Fibroblast of skin of right biceps (primary cell): ENCODE measurements at places on chromosomes 5 and 9.

DNA sequence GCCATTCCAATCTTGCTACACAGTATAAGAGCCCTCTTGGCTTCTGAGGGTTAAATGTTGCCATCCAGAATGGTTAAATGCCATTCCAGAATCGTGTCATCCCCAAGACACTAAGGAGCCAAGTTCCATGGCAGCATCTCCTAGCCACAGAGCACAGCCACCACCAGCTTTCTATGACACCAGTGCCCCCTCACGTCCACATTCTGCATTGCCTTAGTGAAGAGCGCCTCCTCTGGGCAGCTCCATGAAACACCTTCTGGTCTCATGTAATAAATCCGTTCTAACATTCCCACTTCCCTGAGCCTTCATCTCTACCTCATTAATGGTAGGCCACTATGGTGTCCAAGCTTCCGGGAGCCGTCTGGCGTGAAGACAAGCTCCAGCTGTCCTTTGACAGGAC, 12.4 kb downstream of the CBY3 start:
- DNase-seq, result peak; percentile 42

- no peak for DNase-seq
Measured at GRCh38 chr9:3268223-3268622, 257.6 kb downstream of the RFX3 start.

- no peak for DNase-seq
Measured at GRCh38 chr5:29942089-29942488, 1251.4 kb upstream of the CDH6 start.

GRCh38 chr9:113979343-113980127, 98.6 kb downstream of the AMBP start:
- peak; percentile 61 for DNase-seq

GRCh38 chr5:80654054-80654390, 430 bp upstream of the MSH3 start:
- DNase-seq, result peak; percentile 11

DNA sequence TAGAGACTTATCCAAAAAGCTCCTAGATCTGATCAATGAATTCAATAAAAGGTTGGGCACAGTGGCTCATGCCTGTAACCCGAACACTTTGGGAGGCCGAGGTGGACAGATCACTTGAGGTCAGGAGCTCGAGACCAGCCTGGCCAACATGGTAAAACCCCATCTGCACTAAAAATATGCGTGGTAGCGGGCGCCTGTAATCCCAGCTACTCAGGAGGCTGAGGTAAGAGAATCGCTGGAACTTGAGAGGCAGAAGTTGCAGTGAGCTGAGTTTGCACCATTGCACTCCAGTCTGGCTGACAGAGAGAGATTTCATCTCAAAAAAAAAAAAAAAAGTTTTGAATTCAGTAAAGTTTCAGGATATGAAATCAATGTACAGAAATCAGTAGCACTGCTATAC, 20.0 kb downstream of the DCTN4 start:
- DNase-seq, result no peak

DNA sequence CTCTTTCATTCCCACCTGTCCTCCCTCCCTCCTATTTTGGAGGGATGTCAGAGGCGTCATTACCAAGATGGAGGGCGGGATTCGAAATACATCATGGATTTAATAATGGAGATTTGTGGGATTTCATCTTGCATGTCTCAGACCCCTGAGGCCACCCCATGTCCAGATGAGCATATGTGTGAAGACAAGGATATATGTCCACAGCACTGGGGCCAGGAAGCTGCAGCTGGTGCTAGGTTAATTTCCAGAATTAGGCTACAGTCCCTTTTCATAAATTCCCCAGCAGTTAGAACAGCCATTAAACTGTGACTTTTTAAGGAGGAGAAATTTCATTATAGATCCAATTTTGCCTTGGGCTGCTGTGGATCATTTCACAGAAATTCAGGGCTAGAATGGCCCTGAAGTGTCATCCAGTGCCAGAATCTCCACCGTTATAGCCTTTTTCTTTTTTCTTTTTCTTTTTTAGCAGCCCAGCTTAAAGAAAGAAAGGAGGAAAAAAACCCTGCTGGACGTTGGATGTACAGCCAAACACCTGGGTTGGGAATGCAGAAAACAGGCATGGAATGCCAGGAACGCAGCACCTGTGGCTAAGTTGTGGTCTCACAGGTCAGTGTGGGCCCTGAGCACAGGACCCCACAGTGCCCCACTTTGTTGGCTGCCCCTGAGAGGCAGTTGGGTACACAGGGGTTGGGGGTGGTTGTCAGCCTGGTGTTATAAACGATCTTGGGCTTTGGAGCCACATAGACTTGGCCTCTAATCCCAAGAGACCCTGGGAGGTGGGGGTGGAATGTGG, 50.2 kb upstream of the CXCL14 start:
- no peak for DNase-seq

DNA sequence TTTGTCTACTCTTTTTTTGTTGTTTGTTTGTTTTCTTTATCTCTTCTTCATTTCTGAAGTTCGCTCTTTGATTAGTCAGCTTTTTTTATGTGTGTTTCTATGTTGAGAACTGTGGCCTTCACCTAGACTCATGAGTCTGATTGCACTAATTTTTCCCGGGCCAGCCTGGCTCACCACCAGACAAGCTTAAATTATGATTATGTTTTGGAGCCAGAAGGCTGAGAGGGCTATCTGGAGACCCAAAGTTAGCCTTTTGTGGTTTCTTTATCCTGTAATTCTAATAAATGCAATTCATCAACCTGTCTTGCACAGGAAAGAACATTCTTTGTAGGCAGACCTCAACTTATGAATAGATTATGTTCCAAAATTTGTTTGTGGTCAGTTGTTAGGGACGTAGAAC, 20.8 kb upstream of the ACTBL2 start:
- peak; percentile 52 for DNase-seq

DNA sequence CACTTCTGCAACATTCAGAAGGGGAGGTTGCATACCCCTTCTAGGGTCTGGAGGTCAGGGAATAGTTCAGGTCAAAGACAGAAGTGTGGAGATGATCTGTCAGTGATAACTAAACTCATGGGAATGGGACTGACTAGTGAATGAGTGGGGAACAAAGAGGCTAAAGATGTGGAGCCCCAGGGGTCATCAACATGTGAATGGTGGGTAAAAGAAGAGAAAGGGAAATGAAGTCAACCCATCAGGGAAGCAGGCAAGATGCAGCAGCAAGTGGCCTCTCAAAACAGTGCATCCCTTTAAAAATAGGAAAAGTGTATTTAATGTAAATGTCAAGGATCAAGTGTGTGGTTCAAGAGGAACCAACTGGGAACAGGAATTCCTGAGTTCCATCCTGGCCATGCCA, 69.9 kb downstream of the PLPPR1 start:
- no peak for DNase-seq

- DNase-seq, result no peak
Measured at GRCh38 chr9:83964973-83965349, 15.1 kb downstream of the HNRNPK start.

- peak; percentile 20 for DNase-seq
Measured at GRCh38 chr5:139141446-139142204, 56.5 kb downstream of the SIL1 start.

- DNase-seq, result peak; percentile 32
Measured at GRCh38 chr5:150622157-150622556, 18.3 kb upstream of the SYNPO start.

DNA sequence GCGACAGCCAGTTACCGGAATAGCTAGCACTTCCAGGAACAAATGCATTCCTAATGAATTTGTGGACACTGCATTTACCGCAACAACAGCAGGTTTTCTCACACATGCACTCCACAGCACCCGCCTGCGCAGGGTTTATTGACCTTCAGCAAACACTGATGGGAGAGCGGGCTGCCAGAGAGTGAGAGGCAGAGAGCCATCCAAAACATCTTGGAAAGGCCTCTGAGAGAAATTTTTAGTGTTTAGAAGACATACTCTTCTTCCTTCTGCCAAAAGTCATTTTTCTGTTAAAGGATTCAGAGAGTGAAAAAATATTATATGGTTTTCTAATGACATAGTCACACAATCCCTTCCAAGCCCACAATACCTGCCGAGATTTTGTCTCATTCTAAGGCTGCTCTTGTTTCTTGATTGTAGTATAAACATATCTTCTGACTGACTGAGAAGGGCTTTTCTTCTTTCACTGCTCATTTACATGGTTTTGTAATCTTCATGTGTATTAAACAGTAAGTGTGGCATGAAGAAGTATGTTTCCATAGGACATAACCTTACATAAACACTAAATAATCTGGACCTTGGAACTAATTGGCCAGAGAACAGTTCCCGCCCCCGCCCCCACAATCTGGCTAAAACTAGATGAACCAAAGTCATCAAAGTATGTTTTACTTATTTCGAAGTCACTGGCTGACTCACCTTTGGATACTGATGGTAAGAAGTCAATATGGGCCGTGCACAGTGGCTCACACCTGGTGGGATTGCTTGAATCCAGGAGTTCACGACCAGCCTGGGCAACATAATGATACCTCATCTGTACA, 432.5 kb upstream of the MEF2C start:
- peak; percentile 51 for DNase-seq

DNA sequence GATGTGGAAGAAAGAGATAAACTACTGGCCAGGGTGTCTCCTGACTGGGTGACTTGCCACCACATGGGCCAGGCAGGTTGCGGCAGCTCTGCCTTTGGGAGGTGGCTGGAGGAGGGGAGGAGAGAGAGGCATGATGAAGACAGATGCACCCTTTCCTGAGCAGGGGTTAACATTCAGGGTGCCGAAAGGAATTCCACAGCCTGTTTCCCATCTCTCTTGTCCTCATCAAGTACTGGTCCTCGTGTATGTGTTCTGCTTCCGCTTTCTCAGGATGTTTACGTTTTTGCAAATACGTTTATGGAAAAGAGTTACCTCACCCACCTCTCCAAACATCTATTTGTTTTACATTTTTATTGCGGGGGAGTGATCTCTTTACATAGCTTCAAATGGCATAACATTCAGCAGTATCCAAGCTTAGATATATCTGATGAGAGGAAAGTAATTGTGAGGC, 73.4 kb downstream of the C9orf85 start:
- DNase-seq, result no peak

DNA sequence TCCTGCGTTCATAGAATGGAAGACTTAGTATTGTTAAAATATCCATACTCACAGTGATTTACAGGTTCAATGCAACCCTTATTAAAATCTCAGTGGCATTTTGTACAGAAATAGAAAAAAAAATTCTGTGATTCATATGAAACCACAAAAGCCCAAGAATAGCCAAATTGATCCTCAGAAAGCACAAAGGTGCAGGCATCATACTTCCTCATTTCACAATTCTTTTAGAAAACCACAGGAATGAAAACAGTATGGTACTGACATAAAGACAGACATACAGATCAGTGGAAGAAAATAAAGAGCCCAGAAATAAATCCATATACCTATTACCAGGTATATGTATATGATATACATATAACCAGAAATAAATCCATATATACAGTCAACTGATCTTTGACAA, 86.8 kb upstream of the MEGF10 start:
- peak; percentile 79 for DNase-seq

GRCh38 chr9:121574774-121575519, 75.3 kb upstream of the GGTA1 start:
- DNase-seq, result no peak

GRCh38 chr5:107631805-107632362, 38.9 kb downstream of the EFNA5 start:
- DNase-seq, result no peak

DNA sequence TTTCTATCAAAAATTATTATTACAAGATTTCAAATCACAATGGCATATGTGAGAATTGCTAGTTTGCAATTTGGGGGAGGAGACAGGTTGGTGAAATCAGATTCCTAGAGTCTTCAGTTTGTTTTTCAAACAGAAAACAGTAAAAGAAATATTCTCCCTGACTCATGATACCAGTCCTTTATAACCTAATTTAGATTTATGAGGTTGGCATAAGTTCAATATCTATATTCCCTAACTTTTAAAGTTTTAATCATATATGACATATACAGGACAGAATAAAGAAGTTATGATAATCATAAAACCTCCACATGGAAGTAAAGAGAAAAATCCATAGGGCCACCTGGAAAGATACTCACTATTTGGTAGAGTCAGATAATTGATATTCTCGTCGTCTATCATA, 167.1 kb upstream of the GNA14 start:
- no peak for DNase-seq

GRCh38 chr5:143922718-143923117, 110.8 kb downstream of the HMHB1 start:
- peak; percentile 87 for DNase-seq

- no peak for DNase-seq
Measured at GRCh38 chr5:57993866-57994265, 466.0 kb downstream of the PLK2 start.

- DNase-seq, result peak; percentile 86
Measured at GRCh38 chr5:157366741-157367674, 93.0 kb upstream of the NIPAL4 start.

DNA sequence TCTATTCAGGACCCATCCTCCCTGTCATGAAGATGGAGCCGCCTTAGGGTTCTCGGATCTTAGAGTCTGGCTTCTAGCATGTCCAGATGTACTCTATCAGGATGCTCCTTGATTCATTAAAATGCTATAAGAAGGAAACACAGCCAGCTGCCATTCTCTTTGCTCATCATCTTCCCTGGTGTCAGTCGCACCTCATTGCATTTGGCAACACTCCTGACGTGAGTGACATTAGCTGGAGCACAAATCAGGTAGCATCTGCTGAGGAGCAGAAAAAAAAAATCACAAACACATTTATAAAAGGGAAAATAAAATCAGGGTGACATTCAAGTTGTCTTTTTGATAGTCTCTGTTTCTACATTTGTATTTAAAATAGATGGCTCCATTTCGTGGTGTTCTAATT, 226.1 kb upstream of the NMUR2 start:
- no peak for DNase-seq

DNA sequence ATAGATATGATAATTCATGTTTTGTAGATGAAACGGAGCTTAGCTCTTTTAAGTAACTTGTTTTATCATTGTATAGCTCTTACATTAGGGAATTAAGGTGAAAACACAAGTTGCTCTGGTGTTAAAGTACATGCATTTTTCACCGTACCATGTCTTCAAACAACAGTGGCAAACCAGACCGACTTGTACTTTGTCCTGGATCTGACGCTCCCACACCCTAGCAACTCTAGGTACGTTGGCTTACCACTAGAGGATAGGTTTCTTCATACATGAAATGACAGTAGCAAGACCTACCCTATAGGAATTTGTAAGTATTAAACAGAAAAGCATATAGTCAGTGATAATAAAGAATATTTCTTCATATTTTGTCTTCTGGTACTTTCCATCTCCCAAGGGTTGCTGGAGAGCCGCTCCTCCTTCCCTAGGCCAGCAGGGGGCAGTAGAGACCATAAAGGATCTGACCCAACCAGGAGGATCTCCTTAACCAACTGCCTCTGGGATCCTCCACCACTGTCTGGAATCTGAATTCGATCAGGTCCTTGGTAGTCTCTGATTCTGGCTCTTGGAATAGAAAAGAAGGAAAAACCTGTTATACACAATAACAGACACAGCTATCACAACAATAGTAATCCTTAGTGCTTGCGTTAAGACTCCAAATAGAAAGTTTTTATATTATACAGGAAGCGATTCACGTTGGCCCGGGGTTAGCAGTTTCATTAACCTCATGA, 136.7 kb downstream of the CAVIN4 start:
- peak; percentile 58 for DNase-seq

DNA sequence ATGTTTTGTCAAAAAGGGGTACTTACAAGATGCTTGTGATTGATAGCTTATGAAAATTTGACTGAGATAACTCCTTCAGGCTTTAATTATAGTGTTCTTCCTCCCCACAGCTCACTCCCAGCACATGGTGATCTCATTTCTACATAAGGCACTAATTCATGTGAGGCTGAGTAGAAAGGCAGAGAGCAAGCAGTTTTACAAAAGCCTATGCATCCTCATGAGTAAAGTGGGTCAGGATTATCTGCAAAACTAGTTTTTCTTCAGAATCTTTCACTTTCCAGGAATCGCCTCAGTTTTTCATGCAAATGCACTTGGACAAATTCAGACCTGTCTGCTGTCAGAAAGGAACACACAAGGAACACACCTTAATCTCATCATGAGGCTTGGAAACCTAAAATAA, 92.1 kb upstream of the FBN2 start:
- no peak for DNase-seq
